ENCODE measurements at places on chromosomes 16 and 17.

GRCh38 chr17:28865946-28866752 lies 11.3 kb downstream of the ERAL1 start:
- peak; percentile 97 for ATAC-seq

DNA sequence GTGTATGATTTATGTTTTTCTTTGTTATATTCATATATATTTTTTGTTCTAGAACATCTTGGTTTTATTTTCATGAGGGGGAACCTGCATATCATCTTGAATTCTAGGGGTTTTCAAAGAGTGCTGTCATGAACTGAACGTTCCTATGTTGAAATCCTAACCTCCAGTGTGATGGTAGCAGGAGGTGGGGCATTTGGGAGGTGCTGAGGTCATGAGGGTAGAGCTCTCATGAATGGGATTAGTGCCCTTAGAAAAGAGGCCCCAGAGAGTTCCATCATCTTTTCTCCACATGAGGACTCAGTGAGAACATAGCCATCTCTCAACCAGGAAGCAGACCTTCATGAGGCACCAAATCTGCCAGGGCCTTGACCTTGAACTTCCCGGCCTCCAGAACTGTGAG lies 34.6 kb upstream of the CCDC182 start:
- ATAC-seq, result no peak

- ATAC-seq, result peak; percentile 16
Measured at GRCh38 chr16:31009894-31010584, 399 bp downstream of the STX1B start.

DNA sequence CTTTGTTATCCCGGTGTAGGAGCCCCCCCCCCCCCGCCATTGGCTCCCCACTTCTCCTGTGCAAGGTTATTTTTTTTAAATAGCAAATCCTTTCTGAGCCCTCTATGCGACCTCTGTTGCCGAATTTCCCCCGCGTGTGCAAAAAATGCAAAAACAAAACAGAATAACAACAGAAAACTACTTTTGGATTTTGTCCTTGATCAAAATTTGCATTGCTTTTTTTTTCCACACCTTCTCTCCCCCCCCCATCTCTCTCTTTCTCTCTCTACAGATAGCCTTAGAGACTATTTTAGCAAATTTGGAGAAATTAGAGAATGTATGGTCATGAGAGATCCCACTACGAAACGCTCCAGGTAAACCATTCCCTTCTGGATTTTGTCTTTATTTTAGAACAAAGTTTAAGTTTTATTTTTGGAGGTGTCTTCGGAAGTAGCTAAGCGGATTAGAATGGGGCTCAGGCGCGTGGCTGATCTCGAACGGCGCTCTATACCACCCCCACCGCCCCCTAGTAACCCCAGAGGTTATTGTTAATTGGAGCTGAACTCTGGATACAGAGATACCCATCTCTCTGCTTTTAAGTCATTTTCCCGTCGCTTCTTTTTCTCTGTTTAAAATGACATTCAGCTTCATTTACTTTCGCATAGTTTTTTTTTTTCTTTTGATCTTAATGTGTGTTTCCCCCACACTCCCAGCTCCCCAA lies 1.0 kb downstream of the MSI2 start:
- ATAC-seq, result no peak

GRCh38 chr16:52914428-52914827 lies 138.3 kb downstream of the CHD9NB start:
- ATAC-seq, result no peak

DNA sequence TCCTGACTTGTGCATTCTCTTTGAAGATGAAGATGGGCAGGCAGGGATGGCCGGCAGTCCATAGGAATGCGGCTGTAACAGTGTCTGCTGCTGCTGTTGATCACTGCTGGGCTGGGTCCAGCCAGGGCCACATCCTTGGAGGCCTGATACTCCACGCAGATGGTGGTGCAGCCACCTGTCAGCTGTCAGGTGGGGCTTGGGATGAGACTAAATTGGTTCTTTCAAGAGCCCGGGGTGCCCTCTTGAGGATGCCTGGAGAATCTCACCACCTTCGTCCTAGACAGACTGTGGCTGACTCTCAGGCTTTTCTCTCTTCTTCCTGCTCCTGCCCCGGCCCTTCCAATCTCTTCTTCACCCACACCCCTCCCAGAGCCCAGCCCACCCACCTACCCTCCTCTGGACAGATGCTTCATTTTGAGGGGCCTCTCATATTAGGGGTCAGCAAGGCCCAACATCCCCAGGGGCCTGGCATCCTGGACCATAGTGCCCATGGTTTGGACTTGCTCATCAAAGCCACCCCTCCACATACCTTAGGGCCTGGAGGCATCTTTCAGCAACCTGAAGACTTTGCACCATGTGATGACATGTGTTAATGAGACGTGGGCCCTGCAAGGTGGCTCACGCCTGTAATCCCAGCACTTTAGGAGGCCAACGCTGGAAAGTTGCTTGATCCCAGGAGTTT lies 19.1 kb downstream of the OSBPL7 start:
- ATAC-seq, result peak; percentile 85

- no peak for ATAC-seq
Measured at GRCh38 chr16:26824469-26824868, 242.3 kb upstream of the C16orf82 start.

DNA sequence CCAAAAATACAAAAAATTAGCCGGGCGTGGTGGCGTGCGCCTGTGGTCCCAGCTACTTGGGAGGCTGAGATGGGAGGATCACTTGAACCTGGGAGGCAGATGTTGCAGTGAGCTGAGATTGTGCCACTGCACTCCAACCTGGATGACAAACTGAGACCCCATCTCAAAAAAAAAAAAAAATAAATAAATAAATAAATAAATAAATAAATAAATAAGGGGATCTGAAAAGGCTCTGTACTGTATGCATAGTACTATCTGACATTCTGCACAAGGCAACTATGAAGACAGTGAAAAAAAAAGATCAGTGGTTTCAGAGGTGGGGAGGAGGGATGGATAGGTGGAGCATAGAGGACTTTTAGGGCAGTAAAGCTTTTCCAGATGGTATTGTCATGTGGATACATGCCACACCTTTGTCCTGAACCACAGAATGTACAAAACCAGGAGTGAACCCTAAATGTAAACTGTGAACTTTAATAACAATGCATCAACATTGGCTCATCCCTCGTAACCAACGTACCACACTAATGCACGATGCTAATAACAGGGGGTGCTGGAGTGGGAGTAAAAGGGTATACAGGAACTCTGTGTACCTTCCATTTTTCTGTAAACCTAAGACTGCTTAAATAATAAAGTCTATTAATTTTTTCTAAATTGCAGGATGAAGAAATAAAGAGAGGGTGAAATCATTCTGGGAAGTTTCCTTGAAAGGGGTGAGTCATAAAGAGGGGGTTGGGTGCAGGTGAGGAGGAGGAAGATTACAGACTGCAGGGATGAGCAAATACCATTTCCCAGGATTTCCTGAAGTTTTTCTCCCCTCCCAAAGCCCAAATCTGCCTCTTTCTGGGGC lies 155.8 kb upstream of the SDK2 start:
- ATAC-seq, result no peak

- no peak for ATAC-seq
Measured at GRCh38 chr17:39169101-39169500, 3.1 kb upstream of the ARL5C start.

GRCh38 chr16:88453217-88453531 lies at the start of gene ZFPM1:
Gene ZFPM1, plus strand, starts transcription at chr16:88453280. Its CDS starts 359 bp downstream, at chr16:88453639.
- no peak for ATAC-seq

DNA sequence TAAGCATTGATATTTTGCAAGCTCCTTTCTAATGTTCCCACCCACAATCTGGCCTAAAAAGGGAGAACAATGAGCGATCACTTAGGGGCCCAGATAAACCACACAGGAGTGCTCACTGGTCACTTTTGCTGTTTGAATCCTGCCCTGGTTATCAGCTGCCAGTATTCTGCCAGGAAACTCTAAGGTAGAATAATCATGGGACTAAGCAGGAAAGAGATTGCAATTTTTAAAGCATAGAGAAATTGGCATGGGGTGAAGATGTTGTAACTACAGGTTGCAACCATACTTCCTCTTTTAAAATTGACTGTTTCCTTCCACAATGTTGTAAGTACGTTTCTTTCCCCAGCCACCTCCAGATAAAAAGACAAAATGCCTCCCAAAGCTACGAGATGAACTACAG lies 251.2 kb upstream of the CDH11 start:
- no peak for ATAC-seq

DNA sequence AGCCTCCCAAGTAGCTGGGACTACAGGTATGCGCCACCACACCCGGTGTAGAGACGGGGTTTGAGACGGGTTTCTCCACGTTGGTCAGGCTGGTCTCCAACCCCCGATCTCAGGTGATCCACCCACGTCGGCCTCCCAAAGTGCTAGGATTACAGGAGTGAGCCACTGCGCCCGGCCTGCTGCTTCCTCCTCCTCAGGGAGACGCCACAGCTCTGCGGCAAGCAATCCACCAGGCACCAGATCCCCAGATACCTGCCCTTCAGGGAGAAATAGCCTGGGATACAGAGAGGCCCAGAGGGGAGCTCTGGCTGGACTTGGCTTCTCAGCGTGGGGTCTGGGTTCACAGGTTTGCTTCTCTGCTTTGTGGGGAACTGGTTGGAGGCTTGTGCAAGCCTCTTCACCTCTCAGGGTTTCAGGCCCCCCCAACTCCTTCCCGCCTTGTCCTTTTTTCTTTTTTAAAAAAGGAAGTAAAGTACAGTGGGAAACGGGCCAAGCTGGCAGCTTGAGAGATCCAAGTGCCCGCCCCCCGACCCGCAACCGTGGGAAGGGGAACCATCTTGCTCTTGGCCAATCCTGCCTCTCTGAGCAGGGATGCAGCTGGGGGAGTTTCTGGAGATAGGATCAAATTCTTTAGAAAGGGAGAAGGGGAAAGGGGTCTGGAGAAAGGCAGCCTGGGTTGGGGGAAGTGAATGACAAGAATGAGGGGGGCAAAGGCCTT lies 2.6 kb upstream of the SPHK1 start:
- no peak for ATAC-seq

Data from stimulated activated memory B cell treated with anti-CD40 and anti-IgM and Interleukin-4, amounts not matched to agents 10 μg/mL and 1 μg/mL and 100 μg/mL, for 72 hours (primary cell).